Right lobe of liver (tissue), 6 donors: ENCODE measurements at places on chromosomes 7 and 10.

DNA sequence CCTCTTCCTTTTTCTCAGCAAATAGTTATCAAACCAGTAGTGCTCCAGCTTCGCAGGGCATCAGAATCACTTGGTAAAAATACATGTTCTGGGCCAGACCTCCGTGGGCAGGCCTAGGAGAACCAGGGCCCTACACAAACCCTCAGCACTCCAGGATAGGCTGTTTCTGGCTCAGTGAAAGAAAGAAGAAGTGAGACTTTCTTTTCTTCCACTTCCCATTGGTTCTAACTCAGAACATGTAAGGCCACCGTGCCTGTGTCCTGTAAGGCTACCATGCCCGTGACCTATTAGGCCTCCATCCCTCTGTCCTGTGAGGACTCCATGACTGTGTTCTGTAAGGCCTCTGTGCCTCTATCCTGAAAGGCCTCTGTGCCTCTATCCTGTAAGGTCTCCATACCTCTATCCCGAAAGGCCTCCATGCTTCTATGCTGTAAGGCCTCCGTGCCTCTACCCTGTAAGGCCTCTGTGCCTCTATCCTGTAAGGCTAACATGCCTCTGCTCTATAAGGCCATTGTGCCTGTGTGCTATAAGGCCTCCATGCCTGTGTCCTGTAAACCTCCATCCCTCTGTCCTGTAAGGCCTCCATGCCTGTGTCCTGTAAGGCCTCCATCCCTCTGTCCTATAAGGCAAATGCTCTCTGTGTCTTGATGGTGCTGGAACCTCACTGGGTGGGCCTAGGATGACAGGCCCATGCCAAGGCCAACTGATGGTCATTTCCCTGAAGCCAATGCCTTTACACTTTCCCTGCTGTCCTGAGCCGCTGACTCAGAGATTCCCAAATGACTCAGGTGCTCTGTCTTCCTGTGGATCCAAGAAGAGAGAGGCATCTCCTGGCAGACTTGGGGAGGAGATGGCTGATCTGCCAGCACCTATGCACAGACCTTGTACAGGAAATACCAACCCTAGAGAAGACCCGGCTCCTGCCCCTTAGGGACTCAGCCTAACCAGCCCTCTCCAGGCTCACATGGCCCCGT lies 96.6 kb upstream of the CACUL1 start:
- DNase-seq: no peak

DNA sequence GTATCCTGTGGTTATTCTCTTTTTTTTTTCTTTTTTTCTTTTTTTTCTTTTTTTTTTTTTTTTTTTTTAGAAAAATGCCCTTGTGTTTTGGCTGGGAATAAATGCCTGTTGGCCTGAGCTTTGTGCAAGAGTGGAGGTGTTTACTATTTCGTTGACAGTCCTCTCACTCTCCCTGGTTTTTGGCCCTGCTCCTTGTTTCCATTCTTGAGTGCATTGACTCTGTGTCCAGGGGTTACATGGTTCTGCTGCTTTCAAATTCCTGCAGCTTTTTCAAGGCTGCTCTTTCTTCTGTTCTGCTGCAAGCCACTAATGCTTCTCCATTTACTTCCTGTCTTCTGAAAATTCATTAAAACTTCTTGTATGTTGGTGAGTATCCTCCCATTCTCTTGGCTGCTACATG lies 59.7 kb upstream of the TBX20 start:
- DNase-seq: no peak

GRCh38 chr7:115379321-115379720 lies 457.4 kb downstream of the MDFIC start:
- no peak for DNase-seq

GRCh38 chr7:40765639-40766038 lies 630.8 kb downstream of the SUGCT start:
- DNase-seq: no peak
